ENCODE measurements at places on chromosomes 3 and 15.

GRCh38 chr3:71536376-71536965 is 47.1 kb downstream of the FOXP1 start:
- no peak for DNase-seq

DNA sequence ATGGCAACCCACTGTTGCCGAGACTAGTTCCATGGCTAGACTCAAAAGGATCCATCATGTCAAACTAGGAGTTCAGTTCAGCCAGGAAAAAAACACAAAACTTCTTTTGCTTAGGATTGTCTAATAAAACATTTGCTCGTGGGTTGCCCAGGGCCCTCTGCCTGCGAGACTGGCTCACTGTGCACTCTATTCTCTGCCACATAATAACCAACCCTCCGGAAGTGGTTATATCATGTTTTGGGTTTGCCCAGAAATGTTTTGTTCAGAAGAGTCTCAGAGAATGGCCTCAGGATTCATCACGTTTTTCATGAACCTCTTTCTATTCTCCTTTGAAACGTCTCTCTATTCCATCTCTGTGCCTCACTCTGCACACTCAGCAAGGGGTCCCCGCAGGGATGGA is 216.1 kb downstream of the SV2B start:
- no peak for DNase-seq

DNA sequence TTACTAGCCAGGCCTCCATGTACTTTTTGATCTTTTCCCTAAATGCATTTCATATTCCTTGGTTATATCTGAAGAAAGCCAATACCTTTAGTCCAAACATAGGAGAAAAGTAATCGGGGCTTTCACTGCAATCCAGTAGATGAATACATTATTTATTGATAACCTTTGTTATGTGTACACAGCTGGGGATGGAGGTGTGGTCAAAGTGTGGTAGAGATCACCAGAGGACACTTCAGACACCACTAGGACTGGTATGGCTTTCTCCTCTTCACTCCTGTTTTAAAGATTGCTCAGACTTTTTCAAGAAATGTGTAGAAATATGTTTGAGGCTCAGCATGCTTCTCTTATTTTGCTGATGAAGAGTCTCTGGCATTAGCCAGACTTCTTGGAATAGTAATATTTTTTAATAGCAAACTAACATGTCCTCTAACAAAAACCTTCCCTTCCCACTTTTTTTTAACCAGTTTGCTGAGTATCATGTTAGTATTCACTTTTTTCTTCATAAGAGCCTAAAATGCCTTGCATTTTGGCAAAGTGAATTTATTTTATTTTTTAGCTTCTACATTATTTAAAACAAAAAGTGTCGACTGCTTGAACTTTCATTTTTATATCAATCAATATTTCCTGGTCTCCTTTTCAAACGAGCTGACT is 65.6 kb upstream of the MBNL1 start:
- DNase-seq, result no peak

DNA sequence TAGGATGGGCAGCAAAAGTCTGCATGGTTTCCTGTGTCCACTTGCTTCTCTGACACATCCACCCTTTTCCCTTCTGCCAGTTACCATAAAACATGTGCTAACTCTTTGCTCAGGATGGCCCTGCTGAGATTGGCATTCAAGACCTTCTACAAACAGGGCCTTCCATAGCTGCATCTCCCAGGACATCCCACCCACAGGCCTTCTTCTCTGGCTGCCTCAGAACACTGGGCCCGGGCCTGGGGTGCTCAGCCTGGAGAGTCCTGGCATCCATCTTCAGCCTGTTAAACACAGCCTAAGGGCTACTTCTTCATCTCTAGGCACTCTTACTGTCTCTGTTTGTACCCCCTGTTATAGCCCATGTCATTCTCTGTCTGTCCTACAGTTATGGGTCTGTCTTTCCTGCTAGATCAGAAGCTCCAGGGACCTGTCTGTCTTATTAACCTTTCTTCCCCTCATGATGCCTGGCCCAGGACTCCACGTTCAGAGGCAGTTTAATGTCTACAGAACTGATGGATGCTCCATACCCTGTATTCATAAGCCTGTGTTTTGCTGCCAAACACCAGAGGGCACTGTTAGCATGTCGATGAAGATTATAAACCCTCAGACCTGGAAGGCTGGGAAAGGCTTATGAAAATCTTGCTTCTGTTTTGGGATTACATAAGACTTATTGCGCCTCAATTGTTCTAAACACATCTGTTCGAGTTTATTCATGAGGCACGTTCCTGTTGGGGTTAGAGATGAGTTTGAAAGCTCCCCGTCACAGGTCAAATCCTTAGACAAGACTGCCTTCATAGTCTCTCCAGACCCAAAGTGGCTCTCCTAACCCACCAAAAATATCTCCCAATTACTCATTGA is 16.5 kb downstream of the SEMA3G start:
- DNase-seq, result no peak

- no peak for DNase-seq
Measured at GRCh38 chr15:73540161-73540560, 93.0 kb downstream of the NPTN start.

DNA sequence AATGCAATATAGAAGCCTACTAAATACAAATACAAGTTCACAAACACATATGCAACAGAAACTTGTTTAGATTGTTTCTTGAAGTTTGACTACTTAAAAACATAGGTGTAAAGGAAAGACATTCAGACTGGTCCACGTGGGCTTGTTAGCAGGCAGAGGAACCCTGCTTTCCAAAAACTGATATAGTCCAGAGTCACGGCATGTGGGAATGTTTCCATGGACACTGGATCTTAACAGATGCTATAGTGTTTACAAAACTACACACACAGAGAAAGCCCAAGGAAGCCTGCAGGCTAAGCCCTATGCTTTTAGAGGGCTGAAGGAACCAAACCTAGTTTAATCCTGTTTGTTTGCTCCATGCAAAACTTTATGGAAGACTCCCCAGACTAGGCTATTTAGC is 45.2 kb upstream of the LRRC58 start:
- no peak for DNase-seq

- DNase-seq, result no peak
Measured at GRCh38 chr15:60793656-60794055, 314.7 kb upstream of the ICE2 start.

- DNase-seq, result no peak
Measured at GRCh38 chr3:146550743-146551510, 6.5 kb upstream of the PLSCR1 start.

GRCh38 chr15:98154863-98155262 is 194.4 kb downstream of the ARRDC4 start:
- DNase-seq, result no peak

GRCh38 chr15:92963794-92964193 is 63.7 kb downstream of the CHD2 start:
- no peak for DNase-seq
